ENCODE measurements at places on chromosomes 11 and 22.

DNA sequence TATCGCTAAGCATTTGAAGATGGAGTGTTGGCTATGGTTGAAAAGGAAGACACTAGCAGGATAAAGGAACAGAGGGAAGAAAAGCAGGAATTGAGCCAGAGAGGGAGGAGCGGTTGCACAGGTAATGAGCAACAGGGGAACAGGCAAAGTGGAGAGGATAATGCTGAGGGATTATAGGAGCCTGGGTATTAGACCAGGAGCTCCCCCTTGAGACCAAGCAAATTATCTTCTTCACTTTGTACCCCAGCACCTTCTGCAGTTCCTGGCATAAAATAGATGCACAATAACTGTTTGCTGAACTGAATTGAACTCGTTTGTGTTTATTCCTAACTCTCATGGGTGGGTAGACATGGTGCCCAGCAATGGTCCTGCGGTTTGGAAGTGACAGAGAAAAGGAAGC is 54.6 kb upstream of the OR5P2 start:
- DNase-seq, result no peak

GRCh38 chr11:83070044-83070701 is 1.5 kb downstream of the RAB30 start:
- DNase-seq, result no peak

DNA sequence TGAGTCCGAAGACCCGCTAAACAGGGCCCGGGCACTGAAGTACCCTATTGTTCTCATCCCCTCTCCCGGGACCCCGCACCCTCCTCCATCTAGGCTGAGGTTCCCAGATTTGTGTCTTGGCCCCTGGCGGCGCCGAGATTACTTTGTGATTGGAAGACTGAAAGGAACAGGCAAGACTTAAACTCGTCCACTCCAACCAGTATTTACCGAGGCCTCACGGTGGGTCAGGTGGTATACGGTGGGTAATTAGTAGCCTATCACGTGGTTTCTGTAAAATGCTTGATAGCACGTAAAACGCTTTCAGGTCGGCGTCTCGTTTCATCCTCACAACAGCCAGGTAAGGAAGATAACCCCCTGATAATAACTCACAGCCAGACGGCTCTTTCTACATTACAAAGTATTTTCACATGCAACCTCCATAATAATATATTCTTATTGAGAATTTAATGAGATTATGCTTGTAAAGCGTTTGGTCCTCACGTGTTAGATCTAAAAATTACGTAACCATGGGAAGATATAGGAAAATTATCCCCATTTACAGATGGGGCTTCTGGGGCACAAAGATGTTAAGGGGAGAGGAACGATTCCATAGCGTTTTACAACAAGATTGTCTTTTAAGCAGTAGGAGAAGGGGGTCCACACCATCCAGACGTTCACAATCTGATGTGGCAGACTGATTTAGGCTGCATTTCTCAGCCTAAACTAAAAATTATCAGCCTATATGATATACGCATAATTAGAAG is 642 bp upstream of the PIK3C2A start:
- DNase-seq, result peak; percentile 28

DNA sequence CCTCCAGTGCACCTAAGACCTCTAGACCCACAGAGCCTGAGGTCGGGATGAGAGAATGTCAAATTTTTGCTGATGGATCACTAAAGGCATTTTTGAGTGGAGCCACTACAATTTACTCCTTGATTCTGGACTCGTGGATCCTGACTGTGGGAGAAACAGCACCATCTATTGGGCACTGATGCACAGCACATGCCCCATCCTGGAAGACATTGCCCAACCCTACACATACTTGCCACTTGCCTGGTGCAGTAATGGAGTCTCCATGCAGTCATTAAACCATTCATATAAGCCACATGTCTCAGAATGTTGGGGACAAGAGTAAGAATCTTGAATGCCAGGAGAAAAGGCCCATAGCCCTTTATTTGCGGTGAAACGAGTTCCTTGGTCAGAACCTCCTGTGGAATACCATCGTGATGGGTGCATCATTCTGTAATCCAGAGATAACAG is 103.9 kb downstream of the GGTLC2 start:
- peak; percentile 35 for DNase-seq

Data from NCI-H1694 treated with DMSO at 0.1 percent for 48 hours (cell line).